Large intestine (tissue), 12 donors: ENCODE measurements at places on chromosomes 5 and 9. TPM values are rescaled to one million over a fixed set of nuclear protein-coding genes. Genes with fewer than 3 reads are reported as not detected.

Gene FIBCD1
- polyA plus RNA-seq = 1.5 TPM

Gene MELK
- 8.6 TPM for polyA plus RNA-seq

DNA sequence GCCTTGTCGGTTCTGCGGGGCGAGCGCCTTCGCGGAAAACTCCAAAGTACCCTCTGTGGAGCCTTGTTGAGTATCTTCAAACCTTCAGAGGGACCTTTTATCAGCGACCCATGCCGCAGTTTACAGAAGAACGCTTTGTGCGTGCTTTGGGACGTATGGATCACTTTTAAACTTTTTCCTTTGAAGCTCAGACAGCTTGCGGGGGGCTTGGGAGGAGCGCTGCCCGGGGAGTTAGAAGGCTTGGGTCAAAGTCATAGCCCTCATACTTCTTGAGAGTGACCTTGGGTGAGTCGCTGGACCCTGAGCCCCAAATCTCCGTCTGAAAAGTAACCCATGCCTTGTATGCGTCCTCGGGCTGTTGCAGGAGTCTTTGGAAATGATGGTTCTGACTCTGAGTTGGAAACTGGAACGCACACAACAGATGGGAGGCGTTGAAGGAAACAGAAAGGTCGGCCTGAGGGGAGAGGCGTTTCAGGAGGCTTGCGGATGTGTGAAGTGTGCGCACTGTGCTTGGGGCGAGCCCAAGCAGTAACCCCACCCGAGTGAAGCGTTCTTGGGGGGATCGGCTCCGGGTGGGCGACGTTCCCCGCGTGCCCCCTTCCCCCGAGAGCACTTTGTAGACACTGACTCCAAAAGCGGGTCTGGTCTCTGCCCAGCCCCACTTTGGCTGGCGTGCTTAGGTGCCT is 661 bp upstream of the SLC25A51 start:
- DNase-seq = no peak

Gene OR1J2
- not detected for polyA plus RNA-seq

DNA sequence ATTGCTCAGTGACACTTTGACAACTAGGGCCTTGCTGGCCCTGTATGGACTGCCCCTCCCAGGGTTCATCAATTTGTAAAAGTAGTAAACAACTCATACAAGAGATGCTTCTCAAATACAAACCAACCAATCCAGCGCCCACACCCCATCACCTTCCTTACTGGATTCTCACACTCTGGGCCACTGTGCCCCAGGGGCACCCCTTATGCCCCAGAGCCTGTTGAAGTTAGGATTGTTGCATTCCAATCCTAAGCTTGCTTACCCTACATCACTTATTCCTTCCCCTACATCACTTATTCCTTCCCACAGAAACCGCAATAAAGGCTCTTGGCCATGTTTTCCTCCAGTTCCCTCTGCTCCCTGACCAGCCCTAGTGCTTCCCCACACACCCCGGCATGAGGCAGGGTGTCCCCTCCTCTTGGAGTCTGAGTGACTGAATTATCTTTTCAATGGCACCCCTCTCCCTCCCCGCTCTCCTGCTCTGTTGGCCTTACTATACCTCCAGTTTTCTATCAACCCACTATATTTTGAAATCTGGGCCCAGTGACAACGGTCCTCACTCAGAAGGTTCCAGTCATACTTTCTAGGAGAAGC is 182.4 kb upstream of the S1PR3 start:
- no peak for DNase-seq

GRCh38 chr5:78793907-78794662 is 145.5 kb upstream of the LHFPL2 start:
- no peak for DNase-seq

DNA sequence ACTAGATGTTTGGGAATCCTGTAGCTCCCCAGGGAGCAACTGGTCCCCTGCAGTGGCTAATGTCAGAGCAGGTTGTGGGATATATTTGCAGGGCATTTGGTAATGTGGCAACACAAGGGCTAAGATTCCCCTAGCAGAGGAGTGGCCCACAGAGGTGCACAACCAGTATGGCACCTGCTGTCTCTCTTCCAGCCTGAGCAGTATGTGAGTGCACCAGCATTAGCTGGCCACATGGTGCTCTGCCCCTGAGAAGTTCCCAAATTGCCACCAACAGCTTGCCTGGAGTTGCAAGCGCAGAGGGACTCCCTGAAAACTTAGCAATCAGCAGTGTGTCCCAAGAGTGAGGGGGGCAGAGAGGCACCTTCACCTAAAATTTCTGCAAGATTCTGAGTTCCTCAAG is 53.2 kb upstream of the SNCAIP start:
- no peak for DNase-seq

Gene SUB1
- 237 TPM for polyA plus RNA-seq

Gene C5
- 25.9 TPM for polyA plus RNA-seq

- DNase-seq = peak; percentile 79
Observed at GRCh38 chr5:923281-923873, 30.7 kb downstream of the TRIP13 start.

Gene TTLL11
- polyA plus RNA-seq = 5.0 TPM

Gene ELAVL2
- polyA plus RNA-seq = 1.2 TPM

Gene SPATA31A3
- not detected for polyA plus RNA-seq

GRCh38 chr9:32350682-32351081 is 33.8 kb upstream of the ACO1 start:
- no peak for DNase-seq

- DNase-seq = no peak
Observed at GRCh38 chr5:52692606-52693005, 95.1 kb upstream of the ITGA1 start.

Gene STING1
- 19.6 TPM for polyA plus RNA-seq

GRCh38 chr5:128494516-128494915 is 43.5 kb downstream of the FBN2 start:
- DNase-seq = no peak

- no peak for DNase-seq
Observed at GRCh38 chr5:88765171-88765570, 117.8 kb downstream of the MEF2C start.

GRCh38 chr9:108997112-108997511 is 16.2 kb downstream of the CTNNAL1 start:
- DNase-seq = no peak

DNA sequence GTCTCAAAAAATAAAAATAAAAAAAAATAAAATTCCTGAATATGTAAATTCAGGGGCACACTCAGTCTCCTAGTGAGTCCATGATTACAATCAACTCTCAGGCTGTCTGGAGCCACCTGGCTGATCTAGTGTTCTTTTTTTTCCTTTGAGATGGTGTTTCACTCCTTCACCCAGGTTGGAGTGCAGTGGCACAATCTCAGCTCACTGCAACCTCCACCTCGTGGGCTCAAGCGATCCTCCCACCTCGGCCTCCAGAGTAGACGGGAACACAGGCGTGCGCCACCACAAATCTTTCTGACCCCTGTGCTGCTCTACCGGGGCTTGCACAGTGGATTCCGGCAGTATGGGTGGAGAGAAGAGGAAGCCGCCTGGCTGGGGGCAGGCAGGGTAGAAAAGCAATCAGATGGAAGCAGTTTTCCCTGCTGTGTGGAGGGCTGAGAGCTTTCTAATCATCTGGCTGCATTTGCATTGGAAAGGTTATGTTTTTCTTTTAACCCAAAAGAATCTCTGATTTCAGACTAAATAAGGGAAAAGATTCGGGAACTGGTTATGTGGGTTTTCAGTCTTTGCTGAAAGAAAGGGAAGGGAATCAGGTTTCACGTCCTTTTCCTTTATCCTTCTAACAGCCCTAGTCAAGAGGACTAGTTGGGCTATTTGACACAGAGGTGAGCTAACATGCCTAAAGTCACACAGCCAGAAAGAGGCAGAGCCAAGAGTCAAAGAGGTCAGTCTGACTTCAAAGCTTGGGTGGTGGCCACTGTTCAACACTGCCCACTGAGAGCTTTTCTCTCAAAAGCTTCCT is 26.3 kb upstream of the CORO2A start:
- no peak for DNase-seq

DNA sequence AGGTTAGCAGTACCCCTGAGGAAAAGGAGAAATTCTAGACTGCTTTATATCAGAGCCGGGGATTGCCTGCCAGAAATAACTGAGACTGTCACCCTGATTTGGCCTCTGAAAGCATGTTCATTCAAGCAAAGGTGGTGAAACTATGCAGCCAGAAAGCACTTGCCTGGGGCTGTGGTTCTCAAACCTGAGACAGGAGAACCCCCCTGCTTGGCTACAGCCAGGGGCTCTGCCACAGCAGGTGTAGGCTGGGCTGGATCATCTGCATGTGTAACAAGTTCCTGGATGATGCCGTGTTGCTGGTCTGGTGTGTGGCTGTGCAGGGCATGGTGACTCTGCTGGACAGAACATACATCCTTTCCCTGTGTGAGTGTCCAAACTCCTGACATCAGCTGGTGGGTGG is 157.8 kb downstream of the NXNL2 start:
- no peak for DNase-seq

GRCh38 chr5:142343531-142343930 is 18.7 kb upstream of the SPRY4 start:
- no peak for DNase-seq

DNA sequence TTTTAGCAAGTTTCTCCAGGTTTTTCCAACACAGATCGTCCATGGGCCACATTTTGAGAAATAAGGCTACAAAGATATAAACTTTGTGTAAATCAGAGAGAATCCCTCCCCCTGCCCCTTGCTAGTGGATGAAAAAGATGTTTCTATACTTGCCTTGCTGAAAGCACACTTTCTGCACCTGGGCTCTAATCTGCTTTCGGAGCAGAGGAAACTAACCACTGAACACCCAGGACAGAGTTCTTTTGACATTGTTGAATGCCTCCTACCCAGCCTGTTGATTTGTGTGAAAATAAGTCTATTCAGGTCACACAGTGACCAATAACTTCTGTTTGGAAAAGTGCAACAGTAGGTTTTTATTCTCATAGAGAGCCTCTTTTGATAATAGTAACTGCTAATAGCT is 7.5 kb downstream of the ADRB2 start:
- DNase-seq = no peak

Gene UBE2R2
- 48.9 TPM for polyA plus RNA-seq

GRCh38 chr5:81747030-81747429 is 3.9 kb downstream of the SSBP2 start:
- DNase-seq = no peak

GRCh38 chr5:16899171-16899570 is 36.9 kb downstream of the MYO10 start:
- DNase-seq = no peak

- peak; percentile 16 for DNase-seq
Observed at GRCh38 chr5:150176745-150177477, 10.3 kb downstream of the CDX1 start.

DNA sequence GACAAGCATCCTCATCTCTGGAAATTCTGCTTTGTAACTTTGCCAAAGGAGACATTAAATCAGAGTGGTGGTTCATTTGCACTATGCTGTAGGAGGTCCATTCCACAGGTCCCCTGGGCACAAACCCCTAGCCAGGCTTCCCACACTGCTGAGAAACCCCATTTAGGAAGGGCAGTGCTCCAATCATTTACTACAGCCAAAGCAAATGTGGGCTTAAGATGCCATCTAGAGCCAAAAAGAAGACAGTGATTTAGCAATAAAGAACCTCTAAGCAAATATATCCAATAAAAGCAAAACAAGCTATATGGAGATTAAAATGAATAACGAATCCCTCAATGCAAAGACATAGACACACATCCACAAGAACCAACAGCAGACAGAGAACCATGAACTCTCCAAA is 129.0 kb upstream of the ALDH1B1 start:
- no peak for DNase-seq

- DNase-seq = no peak
Observed at GRCh38 chr5:554284-554988, 30.2 kb upstream of the SLC9A3 start.

DNA sequence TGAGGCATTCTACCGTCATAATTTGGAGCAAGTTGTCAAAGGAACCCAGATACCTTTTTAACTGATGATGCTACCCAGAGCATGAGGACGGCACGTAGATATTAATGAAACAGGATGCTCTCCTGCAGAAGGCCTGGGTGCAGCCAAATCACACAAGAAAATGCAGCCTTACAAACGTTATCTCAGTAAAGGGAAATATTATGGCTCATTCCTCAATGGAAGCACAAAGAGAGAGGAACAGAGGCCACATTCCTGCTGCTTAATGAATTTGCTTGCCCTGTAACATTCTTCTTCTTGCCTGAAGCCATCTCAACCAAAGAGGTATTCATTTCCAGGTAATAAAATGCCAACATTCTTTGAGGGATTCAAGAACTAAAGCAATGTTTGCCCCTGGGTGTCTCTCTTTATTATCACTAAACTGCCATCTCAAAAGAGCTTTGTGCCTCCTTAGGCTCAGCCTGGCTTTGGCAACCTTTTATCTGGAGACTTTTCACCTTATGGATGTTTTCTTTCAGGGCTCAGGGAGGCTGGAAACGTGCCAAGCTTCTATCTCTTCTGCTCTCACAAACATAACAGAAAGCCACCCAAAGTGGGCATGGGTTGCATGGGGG is 92.9 kb downstream of the TNC start:
- DNase-seq = no peak

Gene SPINK4
- polyA plus RNA-seq = 82.4 TPM

DNA sequence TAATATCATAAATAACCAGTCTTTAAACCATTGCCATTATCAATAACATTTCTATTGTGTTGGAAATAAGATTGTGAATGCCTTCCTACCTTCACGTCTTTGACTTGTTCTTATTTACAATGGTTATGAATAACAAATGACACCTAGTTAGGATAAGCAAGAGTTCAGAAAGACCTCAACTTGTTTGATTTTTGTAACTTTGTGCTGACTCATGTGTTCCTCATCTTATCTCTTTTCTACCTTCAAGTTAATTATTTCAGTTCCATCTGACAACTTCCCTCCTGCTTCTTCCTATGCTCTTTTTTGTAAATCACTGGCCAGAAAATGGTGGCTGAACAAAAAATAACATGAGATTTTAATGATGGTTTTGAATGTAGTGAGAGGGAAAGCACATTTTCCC is 538.5 kb upstream of the TUSC1 start:
- DNase-seq = no peak

- no peak for DNase-seq
Observed at GRCh38 chr5:180669661-180670060, 20.3 kb upstream of the FLT4 start.

- no peak for DNase-seq
Observed at GRCh38 chr9:8696516-8696915, 896.9 kb upstream of the DMAC1 start.

GRCh38 chr9:89408628-89409101 is 89.2 kb downstream of the SEMA4D start:
- no peak for DNase-seq

- no peak for DNase-seq
Observed at GRCh38 chr9:136120438-136120844, 1.8 kb upstream of the TMEM250 start.

Gene C9orf153
- polyA plus RNA-seq = 0.22 TPM

Gene IL3
- not detected for polyA plus RNA-seq

GRCh38 chr5:149852641-149853330 is 91.8 kb downstream of the PDE6A start:
- DNase-seq = peak; percentile 50

Gene CACNA1B
- polyA plus RNA-seq = 1.8 TPM
